ENCODE measurements at places on chromosomes 3 and 15.
A peak's percentile ranks its signal among the peaks of the same experiment; 100 is the strongest.

DNA sequence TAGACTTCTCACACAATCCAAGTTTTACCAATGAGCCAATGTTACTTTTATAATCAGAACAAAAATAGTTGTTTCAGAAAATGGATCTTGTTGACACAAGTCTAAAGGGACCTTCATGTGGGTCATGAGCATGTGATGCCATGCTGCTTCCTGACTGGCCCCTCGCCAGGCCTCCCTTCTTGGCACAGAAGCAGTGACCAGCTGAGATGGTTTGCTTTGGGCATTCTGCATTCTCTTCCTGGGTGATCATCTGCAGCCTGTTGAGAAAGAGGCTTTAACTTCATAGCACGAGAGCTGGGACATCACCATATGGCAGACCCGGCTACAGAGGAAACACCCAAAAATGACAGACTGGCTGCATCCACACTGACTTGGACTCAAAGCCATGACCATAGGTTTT, 45.7 kb downstream of the TGM4 start:
- ATAC-seq = no peak

GRCh38 chr3:9932535-9932842, 1.1 kb upstream of the CRELD1 start:
- ATAC-seq = no peak

DNA sequence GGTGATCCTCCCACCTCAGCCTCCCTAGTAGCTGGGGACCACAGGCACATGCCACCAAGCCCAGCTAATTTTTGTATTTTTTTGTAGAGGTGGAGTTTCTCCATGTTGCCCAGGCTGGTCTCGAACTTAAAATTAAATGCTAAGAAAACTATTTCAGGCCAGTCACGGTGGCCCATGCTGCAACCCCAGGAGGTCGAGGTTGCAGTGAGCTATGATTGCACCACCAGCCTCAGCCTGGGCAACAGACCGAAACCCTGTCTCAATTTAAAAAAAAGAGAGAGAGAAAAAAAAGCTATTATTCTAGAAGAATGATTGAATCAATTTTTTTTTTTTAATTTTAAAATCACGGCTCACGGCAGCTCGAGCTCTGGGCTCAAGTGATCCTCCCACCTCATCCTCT, 4.7 kb downstream of the SLC51A start:
- ATAC-seq = no peak

DNA sequence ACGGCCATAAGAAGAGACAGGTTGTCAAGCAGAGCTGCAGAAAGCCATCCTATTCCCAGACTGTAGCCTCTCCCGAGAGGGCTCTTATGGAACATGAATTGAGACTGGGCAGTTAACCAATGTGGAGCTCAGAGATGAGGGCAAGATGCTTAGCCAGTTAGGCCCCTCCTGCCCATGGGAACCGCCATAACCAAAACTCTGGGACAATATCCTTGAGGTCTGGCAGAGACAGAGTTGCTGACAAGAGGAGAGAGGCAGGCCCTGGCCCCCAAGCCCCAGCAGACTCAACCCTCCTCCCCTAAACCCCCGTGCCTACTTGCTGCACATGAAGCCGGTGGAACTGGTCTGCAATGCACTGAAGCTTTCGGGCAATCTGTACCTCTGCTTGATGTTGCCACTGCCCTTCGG, 4.8 kb downstream of the BMF start:
- ATAC-seq = no peak

DNA sequence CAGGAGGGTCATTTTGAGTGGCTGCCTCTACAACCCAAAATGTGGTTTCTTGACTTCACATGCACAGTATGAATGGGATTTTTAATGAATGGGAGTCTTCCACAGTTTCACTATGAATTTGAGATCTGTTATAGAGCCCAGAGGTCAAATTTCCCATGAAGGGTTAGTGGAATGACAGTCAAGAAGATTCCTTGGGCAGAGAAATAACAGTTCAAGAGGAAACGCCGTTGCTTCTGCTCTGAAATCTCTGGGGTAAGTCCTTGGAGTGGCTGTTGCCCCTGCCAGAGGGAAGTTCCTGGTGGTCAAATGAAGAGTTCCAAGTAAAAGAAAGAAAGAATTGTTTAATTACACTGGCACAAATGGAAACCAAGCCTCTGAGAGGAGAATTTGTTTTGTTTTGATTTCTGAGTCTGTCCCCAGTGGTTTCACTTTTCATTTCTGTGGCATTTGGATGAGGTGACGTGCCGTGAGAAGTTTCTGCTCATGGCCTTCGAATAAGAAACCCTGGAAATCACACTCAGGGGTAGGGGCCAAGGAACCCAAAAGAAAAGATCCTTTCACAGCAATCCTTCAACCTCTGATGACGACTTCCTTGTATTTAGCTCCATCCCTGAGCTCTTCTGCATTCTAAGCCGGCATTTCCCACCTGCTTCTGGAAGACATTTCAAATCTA, 77.5 kb upstream of the IL12A start:
- ATAC-seq = no peak

DNA sequence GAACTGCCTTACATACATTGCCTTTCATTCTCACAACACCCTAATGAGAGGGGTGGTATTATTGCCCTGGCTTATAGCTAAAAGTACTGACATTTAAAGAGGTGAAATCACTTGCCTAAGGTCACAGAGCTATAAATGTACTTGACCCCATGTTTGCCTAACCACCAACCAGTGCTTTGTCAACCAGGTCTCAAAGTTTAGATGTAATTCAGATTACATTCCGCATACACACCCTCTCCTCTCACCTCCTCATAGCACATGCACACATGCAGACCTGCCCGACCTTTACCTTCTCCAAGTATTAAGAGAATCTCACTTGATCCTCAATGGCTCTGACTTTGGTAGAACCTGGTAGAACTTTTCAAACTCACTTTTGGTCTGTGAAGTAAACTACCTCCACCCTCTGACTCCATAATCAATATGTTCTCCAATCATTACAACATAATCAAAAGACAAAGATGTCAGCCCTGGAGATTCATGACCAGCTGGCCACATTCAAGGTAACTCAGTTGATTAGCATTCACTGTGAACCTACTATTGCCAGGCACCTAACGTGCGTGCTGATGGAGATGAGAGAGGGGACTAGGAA, 63.2 kb upstream of the HES1 start:
- no peak for ATAC-seq

DNA sequence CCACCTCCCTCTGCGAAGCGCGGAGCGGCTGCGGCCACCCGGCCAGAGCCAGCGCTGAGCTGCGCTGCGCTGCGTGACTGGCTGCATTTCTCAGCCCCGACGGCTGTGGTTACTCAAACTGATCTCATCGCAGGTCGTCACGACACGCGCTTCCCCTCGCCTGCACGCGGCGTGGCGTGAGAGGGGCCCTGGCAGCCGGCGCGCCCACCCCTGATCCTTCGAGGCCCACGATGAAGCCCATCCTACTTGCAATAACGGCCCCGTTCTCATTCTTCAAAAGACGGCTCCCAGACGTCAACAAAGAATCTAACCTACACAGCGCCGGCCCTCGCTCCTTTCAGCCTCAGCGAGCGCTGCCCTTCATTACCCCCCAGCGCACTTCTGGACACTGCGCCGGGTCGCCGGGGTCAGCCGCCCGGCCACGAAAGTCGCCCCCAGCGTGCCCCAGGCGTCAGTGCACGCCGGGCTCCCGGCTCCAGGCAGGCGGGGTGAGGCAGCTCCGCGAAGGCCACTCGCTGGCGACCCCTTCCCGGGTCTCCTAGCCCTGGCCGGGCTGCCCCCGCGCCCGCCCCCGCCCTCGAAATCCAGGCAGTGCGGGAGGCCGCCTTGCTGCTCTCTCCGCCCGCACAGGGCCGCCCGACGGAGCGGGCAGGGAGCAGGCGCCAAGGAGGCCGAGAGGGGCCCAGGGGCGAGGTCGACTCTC, 9.9 kb upstream of the LEKR1 start:
- peak; percentile 4 for ATAC-seq

DNA sequence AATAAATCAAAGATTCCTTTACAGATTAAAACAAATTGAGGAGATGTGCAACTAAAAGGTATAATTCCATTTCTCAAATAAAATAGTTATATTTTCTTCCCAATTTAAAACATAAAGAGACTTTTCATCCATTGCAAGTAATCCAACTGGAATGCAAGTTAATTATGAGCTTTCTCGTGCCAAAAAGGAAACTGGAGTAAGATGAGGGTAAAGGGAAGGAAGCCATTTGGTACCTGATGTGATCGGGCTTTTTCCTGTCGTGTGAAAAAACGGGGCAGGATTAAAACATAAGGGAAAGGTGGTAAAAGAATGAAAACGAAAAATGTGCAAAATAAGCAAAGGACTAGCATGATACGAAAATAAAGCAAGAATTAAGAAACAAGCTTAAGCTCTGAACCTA, 41.8 kb upstream of the XXYLT1 start:
- ATAC-seq = no peak

DNA sequence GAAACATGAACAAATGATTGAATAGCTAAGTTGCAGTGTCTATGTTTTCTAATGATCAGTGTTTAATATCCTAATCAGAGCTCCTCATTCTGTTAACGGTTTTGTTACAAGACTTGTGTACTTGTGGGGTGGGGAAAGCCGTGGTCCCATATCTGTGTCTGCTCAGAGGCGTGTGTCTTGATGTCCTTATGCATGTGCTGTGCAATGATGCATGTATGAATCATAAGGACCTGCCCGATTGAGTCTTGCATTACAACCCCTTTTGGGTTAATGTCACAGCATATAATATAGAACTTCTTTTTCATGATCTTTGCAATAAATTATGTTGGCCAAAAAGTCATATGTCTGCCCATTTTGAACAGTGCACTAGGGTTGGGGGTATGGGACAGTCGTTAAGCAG, 233.4 kb downstream of the ITPR1 start:
- ATAC-seq = no peak

GRCh38 chr3:61688307-61688984, 127.1 kb downstream of the PTPRG start:
- no peak for ATAC-seq

DNA sequence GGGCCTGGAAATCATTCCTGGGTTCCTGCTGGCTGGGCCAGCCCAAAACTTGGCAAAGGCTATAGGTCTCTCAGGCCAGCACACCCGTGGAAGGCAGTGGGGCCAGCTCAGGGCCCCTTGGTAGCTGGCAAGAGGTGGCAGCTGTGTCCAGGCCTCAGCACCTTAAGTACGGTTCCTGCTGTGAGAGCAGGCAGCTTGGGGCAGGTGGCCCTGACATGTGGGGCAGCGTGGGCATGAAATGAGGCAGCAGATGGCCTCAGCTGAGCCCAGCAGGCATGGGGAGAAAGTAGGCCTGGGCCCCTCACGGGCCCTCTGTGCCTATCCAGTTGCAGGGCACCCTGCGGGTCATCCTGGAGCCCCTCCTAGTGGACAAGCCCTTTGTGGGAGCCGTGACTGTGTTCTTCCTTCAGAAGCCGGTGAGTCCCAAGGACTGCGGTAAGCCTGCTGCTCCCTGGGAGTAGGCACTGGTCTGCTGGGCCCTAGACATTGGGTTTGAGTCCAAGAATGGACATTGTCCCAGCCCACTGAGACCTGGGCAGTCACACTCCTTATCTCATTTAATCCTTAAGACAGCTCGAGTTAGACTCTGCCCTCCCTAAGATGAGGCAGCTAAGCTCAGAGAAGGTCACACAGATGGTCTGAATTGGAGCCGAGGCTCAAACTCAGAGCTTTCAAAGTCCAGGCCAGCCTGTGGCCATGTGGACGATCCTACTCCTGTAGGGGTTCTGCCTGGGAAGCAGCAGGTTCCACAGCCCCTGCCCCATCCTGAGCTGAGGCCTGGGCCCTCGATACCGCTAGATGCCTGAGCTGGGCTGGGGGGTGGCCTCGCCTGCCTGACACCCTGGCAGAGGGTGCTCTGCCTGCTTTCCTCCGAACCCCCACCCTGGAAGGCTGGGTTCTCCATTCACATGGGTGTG, 25.5 kb downstream of the ESYT3 start:
- no peak for ATAC-seq

DNA sequence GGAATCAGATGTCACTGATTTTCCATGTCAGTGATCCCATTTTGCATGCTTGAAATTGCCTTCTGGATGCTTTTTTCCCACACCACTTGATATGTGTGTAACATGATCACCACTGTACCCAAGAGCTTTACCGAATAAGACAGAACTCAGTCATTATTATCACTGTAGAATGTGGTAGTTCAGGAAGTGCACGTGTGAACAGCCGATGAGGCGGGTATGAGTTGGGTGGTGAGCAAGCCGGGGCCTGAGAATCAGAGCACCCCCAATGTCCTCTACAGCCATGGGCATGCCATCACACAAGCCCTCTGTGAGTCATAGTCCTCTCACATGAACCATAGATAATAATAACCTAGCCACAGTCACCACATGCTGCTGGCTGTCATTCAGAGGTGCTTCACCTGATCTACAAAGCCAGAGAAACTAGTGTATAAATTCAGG, 470.8 kb downstream of the SOX2 start:
- ATAC-seq = peak; percentile 99

DNA sequence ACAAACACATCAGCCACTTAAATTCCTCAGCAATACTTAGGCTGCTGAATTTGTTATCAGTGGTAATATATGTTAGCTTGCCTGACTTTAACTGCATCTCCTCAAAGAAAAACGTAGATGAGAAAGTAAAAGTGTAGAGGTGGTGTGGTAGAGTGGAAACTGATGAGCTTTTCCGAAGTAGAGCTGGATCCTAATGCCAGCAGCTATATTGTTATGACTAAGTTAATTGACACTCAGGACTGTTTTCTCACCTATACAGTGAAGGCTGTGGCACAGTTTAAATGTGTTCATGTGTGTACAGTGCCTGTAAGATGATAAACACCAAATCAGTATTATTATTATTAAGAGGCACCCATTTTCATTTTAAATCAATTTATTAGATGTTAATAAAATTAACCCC, 174.9 kb downstream of the TNIK start:
- no peak for ATAC-seq

DNA sequence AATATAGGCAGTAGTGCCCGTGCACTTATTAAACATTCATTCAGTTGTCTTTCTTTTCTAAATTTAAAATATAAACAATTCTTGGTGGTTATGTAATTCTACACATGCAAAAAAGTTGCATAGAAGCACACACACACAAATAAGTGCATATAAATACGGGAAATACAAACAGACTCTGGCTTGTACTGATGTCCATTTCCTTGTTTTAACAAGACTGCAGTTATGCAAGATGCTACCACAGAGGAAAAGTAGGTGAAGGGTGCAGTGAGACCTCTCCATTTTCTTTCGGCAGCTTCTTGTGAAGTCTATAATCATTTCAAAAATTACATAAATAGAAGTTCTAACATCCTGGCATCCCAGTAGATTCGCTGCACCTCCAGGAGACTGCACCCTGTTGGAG, 130.6 kb upstream of the BCL6 start:
- no peak for ATAC-seq

Measured in esophagus mucosa (tissue), 1 donor.